NCI-H510A treated with DMSO at 0.1 percent for 48 hours (cell line): ENCODE measurements at places on chromosomes 13 and 19.

- DNase-seq, result no peak
Measured at GRCh38 chr19:46745521-46746280, at the start of gene FKRP. FKRP (plus strand) TSS chr19:46746057; CDS start chr19:46755451, 9,394 bp downstream.

GRCh38 chr19:371501-372168 is 27.0 kb upstream of the MIER2 start:
- no peak for DNase-seq

DNA sequence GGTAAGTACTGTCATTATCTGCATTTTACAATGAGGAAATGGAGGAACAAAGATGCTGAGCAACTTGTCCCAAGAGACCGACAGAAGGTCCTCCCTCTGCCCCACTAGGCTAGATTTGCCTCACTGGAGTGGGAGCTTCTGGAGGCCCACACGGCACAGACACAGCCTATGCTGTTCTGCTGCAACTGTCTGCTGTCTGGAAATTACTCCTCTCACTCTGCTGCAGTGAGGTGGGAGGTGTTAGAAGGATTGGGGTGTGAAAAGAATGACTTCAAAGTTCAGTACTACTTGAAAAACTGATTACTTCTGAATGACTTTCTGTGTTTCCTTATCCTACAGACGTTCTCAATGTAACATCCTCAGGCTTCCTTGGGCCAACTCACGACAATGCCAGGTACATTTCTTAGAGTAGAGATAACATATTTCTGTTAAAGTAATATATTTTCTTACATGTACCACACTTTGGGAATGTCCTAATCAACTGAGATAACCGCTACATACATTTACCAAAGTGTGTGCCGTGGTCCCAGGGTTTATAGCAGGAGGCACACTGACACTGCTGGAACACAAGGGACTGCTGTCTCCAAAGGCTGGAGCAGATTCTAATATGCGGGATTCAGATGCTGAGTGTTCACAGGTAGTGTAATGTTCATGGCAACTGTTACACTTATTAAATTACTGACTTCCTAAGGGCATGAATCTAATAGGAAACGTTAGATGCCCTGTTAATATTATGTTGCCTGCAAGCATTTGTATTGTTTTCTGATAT is 53.5 kb upstream of the WASF3 start:
- no peak for DNase-seq

DNA sequence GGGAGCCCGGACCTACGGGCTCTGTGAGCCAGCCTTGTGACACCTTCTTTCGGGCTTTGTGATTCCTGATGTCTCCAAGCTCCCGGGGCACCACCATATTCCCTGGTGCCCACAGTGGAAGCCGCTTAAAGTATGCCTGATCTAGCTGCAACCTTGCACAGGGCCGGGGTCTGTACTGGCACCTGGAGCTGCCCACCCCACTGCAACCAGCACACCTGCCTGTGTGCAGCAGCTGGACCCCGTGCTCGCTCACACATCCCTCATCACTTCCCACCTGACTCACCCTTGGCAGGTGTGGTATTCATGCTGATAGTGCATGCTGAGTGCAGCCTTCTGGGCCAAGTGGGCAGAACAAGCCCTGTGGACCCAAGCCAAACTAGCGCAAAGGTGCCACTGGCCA is 1981.1 kb upstream of the PCDH20 start:
- no peak for DNase-seq

- no peak for DNase-seq
Measured at GRCh38 chr19:53912653-53913052, 3.6 kb downstream of the CACNG7 start.

DNA sequence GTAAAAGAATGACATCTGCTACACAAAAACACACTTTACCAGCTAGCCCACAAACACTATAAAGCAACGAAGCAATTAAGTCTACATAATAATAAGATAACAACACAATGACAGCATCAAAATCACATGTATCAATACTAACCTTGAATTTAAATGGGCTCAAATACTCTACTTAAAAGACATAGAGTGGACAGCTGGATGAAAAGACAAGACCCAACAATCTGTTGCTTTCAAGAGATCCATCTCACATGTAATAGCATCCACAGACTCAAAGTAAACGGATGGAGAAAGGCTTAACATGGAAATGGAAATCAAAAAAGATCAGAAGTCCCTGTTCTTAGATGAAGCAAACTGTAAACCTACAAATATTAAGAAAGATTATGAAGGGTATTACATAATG is 2175.9 kb downstream of the PCDH9 start:
- DNase-seq, result no peak

DNA sequence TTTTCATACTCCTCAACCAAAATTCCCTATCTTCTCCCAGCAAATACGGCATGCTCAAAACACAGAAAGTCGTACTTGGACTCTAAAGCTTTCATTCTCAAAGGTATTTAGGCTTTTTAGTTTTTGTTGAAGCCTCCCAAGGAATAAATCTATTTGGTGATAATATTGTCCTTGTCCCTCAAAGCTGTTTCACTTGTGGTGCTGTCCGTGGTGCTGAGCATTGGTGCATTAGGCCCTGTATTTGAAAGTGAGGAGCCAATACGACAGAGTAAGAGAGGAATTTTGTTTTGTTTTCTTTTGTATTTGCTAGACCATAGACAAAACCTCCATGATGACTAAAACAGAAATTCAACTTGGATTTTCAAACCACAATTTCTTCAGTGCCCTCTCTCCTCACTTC is 3.2 kb upstream of the LGALS13 start:
- no peak for DNase-seq

DNA sequence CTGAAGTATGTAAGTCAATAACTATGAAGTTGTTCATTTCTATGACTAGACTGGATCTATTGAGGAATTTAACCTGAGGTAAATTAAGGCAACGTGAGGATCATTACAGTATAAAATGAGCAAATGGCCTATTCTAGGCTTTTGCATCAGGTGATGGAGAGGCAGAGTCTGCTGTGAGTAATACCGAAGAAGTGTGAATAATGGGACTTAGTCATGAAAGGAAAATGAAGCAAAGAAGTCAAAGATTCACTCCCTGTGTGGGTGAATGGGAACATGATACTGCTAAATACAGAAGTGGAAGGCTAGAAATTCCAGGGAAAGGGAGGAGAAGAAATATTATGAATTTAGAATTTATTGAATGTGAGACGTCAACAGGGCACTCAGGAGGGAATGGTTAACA is 774.1 kb downstream of the LIG4 start:
- no peak for DNase-seq

- no peak for DNase-seq
Measured at GRCh38 chr19:38496603-38497487, 63.4 kb downstream of the RYR1 start.

- no peak for DNase-seq
Measured at GRCh38 chr19:23804676-23805075, 46.0 kb upstream of the ZNF681 start.

DNA sequence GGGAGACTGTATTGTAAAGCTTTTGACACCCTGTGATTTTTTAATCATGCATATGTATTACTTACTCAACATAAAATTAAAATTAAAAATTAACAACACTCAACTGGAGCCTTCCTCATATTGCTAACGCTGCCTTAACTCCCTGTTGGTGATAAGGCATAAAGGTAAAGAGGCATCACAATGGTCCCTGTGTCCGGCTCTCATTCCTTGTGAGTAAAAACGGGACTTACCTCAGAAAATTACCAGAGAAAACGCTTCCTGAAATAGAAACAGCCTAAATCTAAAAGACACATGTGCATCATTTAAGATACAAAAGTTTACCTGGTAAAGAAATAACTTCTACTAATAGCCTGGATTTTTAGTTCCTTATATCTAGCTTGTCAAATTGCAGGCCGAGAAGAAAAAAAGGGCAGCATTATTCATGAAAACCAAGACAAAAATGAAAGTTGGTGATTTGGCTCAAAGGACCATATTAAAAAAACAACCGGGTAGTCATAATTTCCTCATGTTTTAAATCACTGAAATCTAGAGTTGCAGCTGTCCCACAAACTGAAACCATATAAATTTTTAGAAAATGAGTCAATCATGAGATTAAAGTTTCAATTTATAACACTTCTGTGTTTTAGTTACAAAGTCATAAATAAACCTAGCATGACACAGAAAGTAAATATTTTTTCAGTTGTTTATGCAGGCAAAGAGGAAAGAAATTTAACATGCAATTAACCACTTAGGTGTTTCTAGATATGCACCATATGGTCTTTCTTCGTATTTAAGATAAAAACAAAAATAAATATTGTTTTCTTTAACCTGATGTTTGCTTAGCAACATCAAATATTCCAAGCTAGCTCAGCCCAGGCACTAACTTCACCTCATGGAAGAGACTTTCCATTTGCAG is 94.7 kb downstream of the MIPEP start:
- DNase-seq, result no peak

DNA sequence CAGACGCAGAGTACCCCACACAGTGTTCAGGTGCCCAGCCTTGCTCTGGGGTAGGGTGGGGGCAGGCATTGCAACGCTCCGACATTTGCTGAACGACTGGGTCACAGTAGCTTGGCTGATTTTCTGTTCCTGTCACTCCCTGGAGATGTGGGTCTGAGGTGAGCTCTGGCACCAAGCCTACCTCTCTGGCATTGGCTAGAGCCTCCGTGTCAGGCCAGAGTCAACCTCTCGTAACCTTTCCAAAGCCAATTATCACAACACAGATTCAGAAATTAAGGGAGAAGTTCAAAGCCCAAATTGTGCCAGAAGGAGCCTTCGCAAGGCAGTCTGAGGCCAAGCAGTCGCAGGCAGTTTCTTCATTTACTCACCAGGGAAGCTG is 117.2 kb downstream of the IRS2 start:
- DNase-seq, result no peak

DNA sequence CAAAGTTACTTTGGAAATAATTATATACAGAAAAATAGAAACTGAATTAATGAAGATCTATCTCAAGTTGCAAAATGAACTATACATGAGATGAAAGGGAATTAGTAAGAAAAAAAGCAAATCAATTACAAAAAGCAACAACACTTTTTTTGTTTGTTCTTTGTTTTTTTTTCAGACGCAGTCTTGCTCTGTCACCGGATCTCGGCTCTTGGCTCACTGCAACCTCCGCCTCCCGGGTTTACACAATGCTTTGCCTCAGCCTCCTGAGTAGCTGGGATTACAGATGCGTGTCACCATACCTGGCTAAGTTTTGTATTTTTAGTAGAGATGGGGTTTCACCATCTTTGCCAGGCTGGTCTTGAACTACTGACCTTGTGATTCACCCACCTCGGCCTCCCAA is 2.2 kb downstream of the ZNF415 start:
- no peak for DNase-seq

- no peak for DNase-seq
Measured at GRCh38 chr13:71939186-71939585, 72.2 kb upstream of the DACH1 start.

- no peak for DNase-seq
Measured at GRCh38 chr13:106455777-106456176, 79.7 kb downstream of the EFNB2 start.

- DNase-seq, result no peak
Measured at GRCh38 chr19:56294549-56294948, 20.1 kb downstream of the ZSCAN5A start.

DNA sequence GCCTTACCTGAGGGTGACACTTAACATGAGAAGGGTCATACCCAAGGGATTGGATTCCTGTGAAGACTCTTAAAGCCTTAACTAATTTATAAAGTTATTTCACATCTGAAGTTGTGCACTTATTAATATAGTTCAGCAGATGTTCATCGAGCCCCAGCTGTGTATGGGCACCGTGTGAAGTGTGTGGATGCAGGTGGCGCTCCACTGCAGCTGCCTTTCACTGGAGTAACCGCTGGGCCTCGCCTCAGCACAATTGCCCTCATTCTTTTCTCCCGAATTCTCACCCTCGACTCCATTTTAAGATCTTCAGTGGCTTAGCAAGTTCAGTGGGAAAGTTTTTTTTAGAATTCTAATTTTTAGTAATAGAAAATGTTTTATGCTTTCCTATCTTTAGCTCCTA is 66.2 kb downstream of the DPY19L3 start:
- DNase-seq, result peak; percentile 18

- DNase-seq, result peak; percentile 85
Measured at GRCh38 chr19:13974073-13974472, 21.8 kb downstream of the DCAF15 start.

GRCh38 chr19:51589511-51589910 is 18.4 kb downstream of the ZNF175 start:
- no peak for DNase-seq

GRCh38 chr13:92530364-92530763 is 696.2 kb upstream of the GPC6 start:
- DNase-seq, result no peak

DNA sequence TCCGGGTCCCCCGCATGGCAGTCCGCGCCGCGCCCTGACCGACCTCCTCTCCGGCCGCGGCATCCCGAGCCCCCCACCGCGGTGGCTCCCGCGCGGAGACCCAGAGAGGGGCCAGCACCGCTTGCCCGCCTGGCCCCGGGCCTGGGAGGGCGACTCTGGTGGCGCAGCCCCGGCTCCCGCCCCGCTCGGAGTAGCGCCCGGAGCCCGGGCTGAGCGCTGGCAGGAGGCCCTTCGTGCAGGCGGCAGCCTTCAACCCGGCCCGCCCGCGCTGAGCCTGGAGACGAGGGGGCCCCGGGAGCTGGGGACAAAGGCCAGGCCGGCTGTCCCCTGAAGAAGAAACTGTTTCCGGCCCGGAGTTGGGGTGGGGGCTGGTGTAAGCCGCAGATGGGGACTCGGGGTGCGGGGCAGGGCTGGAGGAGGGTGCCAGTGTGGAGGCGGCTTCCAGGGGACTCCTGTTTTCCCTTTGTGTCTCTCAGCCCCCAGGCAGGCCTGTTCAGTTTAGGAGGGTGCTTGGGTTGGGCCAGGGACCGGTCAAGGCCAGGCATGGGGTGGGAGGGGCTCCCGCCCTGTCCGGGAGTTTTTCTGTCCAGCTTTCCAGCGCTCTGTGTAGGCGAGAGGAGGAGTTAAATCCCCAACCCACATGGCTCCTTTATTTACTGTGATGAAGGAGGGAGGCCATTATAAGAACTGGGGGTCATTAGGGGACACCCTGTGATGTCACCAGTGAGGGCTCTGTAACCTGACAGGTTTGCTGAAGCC is 935 bp downstream of the LRP3 start:
- no peak for DNase-seq

- DNase-seq, result no peak
Measured at GRCh38 chr19:30437869-30438268, 65.7 kb downstream of the ZNF536 start.

DNA sequence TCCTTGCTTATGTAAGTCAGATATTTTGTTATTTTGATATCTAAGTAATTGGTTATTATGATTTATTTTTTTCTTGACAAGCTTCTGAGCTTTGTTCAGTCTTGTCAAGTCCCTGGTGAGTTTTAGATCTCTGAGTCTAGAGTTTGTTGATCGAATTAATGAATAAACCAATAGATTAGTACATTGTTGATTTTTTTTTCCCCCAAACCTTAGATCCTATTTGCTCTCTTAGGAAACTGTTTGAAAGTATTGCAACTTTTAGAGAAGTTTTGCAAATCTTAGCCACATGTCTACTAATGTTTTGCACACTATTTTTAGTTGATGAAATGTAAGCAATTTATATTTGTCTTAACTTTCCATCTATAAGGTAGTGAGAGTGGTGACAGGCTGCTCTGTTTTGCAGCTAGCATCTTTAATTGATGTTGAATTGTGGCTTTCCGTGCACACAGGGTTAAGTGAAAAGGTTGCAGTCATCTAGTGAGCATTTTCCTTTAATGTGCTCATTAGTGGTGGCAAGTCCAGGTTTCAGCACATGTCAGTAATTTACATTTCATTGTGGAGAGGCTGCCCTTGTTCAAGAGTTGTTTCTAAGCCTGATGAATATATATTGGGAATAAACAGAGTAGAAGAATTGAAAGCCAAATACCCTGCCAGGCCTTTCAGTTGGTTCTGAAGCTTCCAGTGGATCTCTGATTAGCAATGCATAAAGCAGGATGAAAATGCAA is 86.3 kb downstream of the PCCA start:
- no peak for DNase-seq

GRCh38 chr13:107427536-107427935 is 787.8 kb downstream of the LIG4 start:
- DNase-seq, result no peak
